ENCODE measurements at places on chromosomes 7 and 10. TPM values are rescaled to one million over a fixed set of nuclear protein-coding genes. Genes with fewer than 3 reads are reported as not detected.

LLCFC1 gene
- total RNA-seq, result not detected

HERPUD2 gene
- 24.9 TPM for total RNA-seq

ABLIM1 gene
- total RNA-seq, result 155 TPM

NPFFR1 gene
- not detected for total RNA-seq

ADARB2 gene
- 1.3 TPM for total RNA-seq

PTPRE gene
- total RNA-seq, result 22.3 TPM

SLC26A4 gene
- total RNA-seq, result 2.0 TPM

SPOCK2 gene
- 135 TPM for total RNA-seq
